ENCODE measurements at places on chromosomes 12 and 14. TPM values are rescaled to one million over a fixed set of nuclear protein-coding genes. Genes with fewer than 3 reads are reported as not detected.

DNA sequence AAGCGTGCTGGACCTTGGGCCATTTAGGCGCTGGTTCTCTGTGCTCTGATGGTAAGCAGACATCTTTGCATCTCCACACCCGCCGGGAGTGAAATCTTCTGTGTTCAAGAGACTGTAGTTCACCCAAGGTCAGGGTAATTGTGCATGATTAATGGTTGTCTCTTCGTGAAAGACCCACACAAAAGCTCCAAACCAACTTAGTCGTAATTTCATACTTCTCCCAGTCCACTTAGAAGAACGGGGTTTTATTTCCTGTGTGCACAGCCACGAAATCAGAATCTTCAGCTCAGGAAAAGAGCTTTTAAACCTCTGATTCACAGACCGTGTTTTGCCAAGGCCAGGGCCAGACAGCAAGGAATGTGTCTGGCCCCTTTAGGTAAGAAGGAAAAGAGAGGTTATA is 640.9 kb downstream of the MED13L start:
- no peaks in the 10 kb centered on the region for H3K27me3 ChIP-seq
- no peaks in the 10 kb centered on the region for H3K36me3 ChIP-seq
- no peak overlapping the region for H3K4me3 ChIP-seq
- H3K27ac ChIP-seq = no peak overlapping the region

DNA sequence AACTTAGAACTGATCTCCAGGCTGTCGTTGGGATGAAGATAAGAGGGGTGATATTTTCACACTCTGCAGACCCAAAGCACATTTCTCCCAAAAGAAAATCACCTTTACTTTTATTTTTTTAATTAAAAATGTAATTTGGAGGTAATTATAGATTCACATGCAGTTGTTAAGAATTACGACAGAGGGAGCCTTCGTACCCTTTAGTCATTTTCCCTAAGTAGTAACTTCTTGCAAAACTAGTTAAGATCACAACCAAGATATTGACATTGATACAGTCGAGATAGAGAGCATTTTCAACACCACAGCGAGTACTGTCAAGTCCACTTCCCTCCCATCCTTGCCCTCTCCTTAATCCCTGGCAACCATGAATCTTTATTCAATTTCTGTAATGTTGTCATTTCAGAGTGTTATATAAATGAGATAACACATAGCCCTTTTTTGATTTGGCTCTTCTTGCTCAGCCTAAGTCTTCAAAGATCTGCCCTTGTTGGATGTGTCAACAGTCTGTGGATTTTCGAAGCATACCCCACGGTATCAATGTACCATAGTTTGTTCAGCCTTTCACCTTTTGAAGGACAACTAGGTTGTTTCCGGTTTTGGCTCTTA is 39.6 kb downstream of the DNAH10 start:
- H3K36me3 ChIP-seq = no peaks in the 10 kb centered on the region
- H3K27me3 ChIP-seq = no peaks in the 10 kb centered on the region
- no peaks in the 10 kb centered on the region for H3K4me1 ChIP-seq

DNA sequence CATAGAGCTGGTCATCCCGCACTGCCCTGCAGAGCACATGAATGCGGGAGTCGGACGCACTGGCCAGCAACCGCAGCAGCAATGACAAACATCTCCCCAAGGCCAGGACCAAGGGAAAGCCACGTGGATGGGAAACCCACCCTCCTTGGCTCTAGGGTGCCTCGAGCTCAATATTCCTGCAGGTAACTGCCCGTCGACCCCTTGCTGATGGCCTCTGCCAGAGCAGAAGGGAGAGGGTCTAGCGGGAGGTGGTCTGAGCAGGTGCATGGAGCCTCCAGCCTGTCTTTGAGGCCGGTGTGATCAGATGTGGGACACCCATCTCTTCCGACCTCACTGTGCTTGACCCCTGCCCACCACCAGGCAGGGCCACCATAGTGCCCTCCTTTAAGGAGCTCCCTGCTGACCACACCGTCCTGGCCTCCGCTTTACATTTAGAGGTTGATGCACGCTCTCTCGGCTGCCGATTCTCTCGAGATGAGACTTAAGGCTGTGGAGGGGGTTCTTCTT is 89.7 kb downstream of the PIWIL1 start:
- H3K36me3 ChIP-seq = no peaks in the 10 kb centered on the region
- H3K4me3 ChIP-seq = no peak overlapping the region
- no peaks in the 10 kb centered on the region for H3K4me1 ChIP-seq

DNA sequence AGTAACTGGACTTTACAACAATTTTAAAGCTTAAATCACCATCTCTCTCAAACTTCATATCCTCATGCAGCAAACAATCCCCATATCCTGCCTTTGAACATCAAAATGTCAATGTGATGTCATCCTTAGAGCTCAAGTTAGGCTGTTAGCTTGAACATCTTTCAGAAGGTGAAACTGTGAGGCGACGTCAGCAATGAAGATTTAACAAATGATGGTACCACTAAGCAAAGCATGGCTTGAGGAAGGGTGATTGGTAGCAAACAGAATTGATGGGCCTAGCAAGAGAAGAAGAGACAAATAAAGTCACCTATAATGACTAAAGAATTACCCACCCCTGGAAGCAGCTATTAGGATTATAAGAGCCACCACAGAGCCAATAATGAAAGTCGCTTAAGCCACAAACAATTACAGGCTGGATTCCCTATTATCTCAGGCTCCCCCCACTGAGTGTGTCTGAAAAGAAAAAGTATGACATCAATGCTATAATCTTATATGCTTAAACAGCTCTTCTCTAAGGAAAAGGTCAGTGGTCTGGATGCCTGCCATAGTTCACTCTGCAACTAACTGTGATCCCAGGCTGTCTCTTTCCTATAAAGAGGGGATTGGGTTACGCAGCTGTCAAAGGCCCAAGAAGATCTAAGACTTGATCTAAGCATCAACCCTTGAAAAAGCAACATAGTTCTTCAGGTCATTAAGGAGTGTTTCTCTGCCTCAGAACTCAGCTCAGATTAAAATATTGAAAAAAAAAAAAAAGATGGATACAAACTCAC is 18.1 kb downstream of the EGLN3 start:
- H3K36me3 ChIP-seq = no peaks in the 10 kb centered on the region
- no peak overlapping the region for H3K27ac ChIP-seq
- no peaks in the 10 kb centered on the region for H3K27me3 ChIP-seq
- DNase-seq = no peak

DNA sequence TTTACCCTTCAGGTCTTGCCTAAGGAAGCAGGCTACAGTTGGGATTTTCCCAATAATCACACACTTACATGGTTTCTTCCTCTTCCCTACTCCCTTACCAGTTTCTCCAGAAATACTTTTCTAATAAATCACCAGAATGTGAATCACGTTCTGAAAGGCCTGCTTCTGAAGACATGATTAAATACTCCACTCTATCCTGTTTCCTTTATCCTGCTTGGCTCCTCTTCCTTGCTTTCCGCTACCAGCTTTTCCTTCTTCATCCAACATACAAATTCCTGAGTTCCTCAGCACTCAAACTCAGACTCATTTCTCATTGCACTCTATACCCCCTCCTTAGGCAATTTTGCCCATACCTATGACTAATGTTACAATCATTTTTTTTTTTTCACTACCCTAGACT is 118.3 kb downstream of the MGAT4C start:
- DNase-seq = no peak
- H3K4me3 ChIP-seq = no peak overlapping the region
- no peaks in the 10 kb centered on the region for H3K36me3 ChIP-seq
- H3K4me1 ChIP-seq = no peaks in the 10 kb centered on the region

- H3K27ac ChIP-seq = no peak overlapping the region
- no peaks in the 10 kb centered on the region for H3K36me3 ChIP-seq
- DNase-seq = no peak
- H3K4me1 ChIP-seq = no peaks in the 10 kb centered on the region
- no peak overlapping the region for H3K4me3 ChIP-seq
These were observed 1027.0 kb downstream of the VRK1 start for GRCh38 chr14:97824218-97824617.

DNA sequence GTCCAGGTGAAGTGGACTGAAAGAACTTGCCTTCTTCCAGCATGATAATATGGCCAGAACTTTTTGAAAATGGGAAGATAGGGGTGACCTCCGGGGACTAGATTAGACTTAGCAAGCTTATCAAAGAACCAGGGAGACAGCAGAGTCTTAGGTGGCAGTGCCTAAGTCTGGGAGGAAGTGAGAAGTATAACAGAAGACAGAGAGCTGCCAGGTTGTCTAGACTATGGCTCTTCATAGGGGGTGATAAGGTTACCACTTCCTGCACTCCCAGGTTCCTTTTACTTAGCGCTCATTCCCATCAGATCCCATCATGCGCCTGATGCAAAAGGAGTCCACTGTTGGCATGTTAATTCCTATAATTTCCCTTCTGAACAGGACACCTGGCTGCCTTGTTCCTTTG is 69.9 kb downstream of the PLXNC1 start:
- H3K27me3 ChIP-seq = no peaks in the 10 kb centered on the region
- DNase-seq = no peak
- no peak overlapping the region for H3K27ac ChIP-seq
- no peak overlapping the region for H3K4me3 ChIP-seq

DNA sequence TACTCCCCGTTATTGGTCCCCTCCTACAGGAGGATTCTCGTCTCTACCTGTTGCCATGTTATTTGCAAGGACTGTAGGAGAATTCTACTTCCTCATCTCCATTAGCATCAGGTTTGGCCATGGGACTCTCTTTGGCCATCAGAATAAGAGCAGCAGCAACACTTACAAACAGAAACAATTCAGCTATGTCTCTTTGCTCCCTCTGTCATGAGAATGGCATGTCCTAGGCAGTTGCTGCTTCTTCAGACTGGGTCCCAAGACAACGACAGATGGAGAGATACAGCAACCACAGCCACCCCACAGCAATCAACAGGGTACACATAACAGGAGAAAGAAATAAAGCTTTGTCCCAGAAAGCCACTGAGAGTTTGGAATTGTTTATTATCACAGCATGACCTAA is 19.7 kb downstream of the SLC41A2 start:
- H3K27me3 ChIP-seq = no peaks in the 10 kb centered on the region
- DNase-seq = no peak
- no peak overlapping the region for H3K27ac ChIP-seq
- peaks cover 15% of the 10 kb centered on the region for H3K4me1 ChIP-seq
- H3K36me3 ChIP-seq = no peaks in the 10 kb centered on the region

ASIC1 gene
- 0.05 TPM for total RNA-seq
